ENCODE measurements at places on chromosomes 16 and 17. TPM values are rescaled to one million over a fixed set of nuclear protein-coding genes. Genes with fewer than 3 reads are reported as not detected.

RTN4RL1 gene
- polyA plus RNA-seq = 8.0 TPM

GRCh38 chr16:66523861-66524354 is 26.0 kb downstream of the TK2 start:
- no peak for DNase-seq

CACNG5 gene
- 8.2 TPM for polyA plus RNA-seq

GRCh38 chr17:5405400-5405799 is 14.1 kb downstream of the NUP88 start:
- no peak for DNase-seq

DNA sequence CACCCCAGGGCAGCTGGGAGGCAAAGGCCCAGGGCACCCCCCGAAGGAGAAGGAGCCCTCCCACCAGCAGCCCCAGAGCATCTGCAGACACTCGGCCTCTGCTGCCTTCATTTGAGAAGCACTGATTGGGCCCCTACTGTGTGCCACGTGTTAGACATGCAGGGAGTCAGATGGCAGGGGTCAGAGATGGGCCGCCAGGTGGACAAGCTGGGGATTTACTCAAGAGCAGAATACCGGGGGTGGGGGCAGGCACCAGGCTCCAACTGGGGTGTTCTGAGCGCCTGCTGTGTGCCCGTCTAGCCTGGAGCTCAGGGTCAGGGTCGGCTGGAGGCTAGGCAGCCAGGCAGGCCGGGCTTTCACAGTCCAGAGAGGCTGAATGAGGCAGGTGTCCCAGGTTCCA is 18.7 kb downstream of the TPSG1 start:
- no peak for DNase-seq

ACSM5 gene
- 2.2 TPM for polyA plus RNA-seq

GRCh38 chr16:71357681-71358080 is 842 bp upstream of the CALB2 start:
- DNase-seq = no peak

HAS3 gene
- 5.8 TPM for polyA plus RNA-seq

DNA sequence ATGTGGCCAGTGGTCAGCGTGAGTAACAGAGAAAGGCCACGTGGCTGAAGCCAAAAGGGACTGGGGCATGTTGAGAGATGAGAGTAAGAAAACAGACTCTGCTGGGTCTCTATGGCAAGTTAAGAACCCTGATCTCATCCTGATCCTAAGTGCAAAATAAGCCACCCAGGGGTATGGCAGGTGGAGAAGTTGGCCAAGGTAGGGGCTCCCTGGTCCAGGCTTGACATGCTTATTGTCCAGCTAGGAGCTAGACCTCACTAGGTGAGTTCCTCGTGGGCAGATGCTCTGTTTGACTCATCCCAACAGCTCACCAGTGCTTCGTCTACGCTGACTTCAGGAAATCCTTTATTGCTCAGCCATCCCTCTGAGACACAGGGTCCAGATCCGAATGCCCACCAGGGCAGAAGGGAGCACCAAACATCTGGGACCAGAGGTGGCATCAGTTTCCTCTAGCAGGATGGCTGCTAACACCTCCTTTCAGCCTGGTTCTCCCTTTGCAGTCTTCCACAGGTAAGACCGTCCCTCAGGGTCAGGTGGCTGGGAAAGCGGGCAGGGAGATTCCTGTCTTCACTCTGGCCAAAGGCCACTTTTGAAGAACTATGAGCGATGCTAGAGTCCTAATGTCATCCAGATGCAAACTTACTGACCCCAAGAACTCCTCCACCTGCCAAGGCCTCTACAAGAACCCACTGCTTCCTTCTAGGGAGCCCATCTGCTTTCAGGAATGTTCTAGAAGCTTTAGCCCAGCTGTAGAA is 99.5 kb downstream of the CDYL2 start:
- no peak for DNase-seq
